ENCODE measurements at places on chromosomes 2 and 18.

DNA sequence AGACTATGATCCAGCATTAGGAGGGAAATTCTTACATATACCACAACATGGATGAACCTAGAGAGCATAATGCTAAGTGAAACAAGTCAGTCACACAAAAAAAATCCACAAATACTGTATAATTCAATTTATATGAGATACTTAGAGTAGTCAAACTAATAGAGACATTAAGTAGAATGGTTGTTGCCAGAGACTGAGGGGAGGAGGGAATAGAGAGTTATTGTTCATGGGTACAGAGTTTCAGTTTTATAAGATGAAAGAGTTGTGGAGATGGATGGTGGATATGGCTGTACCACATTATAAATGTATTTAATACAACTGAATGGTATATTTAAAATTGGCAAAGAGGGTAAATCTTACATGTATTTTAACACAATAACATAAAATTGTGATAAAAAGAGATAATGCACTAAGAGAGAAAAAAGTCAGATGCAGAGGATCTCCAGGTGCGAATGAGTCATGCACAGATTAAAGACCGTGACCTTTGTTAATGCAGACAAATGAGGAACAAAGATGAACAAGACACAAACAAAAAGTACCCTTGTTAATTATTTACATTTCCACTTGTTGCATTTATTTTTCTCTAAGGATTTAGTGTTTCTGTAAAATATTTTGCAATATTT, 541.7 kb upstream of the MEX3C start:
- DNase-seq = no peak

- DNase-seq = no peak
These were observed 209.9 kb downstream of the RNF144A start for GRCh38 chr2:7127156-7127555.

DNA sequence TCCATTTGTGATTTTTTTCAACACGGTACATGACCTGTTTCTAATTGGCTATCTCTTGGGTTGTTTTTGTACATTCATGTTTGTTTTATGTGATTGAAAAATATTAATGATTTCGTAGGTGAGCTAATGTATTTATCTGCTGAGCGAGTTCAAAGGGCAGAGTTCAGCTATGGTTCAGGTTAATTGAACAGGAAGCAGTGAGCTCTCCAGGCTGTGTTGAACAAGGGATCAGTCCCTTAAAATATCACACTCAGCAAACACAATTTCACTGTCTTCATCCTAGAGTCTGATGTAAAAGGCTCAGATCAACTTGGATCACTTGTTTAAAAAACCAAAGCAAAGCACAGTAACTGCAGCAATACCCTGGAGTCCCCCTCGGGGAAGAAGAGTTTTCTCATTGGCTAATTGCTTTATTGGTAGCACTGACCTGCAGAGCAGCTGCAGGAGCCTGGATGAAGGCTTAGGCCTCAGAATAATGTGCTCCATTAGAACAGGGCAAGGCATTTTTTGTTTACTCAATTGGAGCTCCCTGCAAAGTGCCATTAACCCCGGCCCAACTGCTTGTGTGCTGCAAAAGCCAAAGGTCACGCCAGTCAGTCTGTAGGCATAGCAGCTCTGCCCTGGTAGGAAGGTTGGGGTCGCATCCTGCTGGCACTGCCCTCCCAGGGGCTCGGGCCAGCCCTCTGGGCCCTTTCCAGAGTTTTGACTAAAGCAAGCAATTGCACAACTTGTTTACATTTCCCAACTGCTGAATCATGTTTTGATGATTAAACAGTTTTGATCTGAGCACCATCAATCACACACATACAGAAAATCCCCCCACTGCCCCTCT, 10.5 kb downstream of the ONECUT2 start:
- DNase-seq = no peak

DNA sequence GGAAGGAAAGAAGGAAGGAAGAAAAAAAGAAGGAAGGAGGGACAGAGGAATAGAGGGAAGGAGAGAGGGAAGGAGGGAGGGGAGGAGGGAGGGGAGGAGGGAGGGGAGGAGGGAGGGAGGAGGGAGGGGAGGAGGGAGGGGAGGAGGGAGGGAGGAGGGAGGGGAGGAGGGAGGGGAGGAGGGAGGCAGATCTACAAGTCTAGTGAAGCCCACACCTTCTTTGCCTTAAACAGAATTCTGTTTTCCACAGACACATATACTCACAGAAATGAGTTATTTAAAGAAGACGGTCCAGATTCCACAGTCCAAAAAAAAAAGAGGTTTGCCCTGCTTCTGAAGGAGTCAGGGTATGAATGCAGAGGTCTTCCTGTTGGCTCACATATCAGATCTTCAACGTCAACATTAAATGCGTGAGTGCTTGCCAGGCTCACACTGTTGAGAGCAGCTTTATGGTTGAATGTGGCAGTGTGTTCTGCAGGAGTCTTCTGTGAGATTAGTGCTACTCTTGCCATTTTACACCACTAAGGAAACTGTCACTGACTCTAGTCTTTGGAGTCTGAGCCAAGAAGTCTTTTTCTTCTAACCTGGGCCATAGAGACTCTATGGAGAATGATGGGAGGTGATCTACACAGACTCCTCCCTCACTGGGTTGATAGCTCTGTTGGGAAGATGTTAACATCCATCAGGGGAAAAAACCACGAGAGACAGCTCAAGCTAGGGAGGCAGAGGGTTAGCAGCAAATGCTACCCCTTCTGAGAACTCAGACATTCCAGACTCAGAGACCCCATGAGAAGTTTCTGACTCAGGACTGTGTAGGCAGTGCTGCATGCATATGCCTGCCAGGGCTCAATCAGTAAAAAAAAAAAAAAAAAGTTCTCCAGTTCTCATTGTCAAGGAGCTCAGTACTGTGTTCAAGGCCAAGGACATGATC, 23.3 kb downstream of the PAX8 start:
- no peak for DNase-seq

GRCh38 chr2:117536139-117536538, 278.4 kb upstream of the DDX18 start:
- no peak for DNase-seq

- no peak for DNase-seq
These were observed 8.3 kb upstream of the RMC1 start for GRCh38 chr18:23494992-23495391.

- no peak for DNase-seq
These were observed 323.7 kb downstream of the ARHGAP15 start for GRCh38 chr2:143452817-143453451.

- peak; percentile 70 for DNase-seq
These were observed 48.6 kb downstream of the RPIA start for GRCh38 chr2:88739985-88740600.

DNA sequence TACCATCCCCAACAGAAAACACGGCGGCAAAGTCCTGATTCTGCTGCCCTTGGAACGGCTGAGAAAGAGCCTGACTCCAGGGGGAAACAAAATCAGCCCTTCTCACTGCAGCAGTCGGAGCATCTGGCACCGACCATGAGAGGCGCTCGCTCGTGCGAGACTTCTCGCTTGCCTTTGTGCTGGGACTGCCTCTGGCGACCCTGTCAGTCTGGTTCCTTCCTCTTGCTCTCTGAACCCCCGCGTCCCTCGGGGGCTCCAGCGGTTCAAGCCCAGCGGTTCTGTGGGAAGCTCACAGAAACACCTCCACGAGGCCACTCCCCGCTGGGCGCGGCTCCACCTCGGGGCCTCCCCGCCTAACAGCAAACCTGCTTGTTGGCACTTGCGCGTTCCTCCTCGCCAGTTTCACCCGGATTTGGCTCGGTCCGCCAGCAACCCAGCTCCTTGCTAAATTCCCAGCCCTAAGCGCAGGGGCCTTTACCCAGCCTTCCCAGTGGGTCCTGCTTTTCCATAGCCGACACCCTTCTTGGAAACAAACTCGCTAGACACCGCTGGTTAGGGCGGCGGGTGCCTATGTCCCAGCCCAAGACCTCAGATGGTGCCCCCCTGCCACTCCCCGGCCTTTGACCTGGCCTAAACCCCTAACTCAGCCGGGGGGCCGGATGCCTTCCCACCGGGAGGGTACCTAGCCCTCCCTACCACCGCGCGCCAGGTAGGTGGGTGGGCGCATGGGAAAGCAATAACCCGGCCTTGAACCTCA, 2.2 kb downstream of the RND3 start:
- peak; percentile 79 for DNase-seq

- DNase-seq = no peak
These were observed 398.4 kb downstream of the METTL4 start for GRCh38 chr18:2172881-2173280.

DNA sequence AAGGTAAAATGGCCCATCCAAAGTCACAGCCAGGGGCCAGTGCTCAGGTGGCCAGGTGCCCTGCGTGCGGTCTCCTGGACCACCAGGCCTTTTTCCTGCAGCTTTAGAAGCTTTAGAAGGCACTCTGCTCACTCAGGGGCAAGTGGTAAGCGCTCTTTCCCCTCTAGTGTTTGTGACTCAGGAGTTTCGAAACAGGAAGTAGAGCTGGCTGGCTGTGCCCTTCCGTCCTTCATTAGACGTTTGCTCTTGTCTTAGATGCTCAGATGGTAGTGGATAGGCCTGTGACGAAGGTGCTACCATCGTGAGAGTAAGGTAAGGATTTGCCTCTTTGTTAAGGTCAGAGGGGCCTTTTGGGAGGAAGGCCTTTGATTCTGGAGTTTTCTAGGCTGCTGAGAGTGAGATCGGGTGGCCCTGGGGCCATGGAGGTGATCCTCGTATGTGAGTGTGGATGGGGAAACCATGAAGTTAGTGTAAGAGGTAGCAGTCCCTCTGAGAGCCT, at the start of gene CASP8:
TSS of gene CASP8 (plus strand) at position 235 of the 499 bp plus-strand sequence. CDS start 5,951 bp downstream, outside the sequence.
- DNase-seq = no peak
